DMS79 (cell line): ENCODE measurements at places on chromosomes 4 and X.

GRCh38 chr4:64000241-64000640, 409.0 kb downstream of the TECRL start:
- no peak for DNase-seq

DNA sequence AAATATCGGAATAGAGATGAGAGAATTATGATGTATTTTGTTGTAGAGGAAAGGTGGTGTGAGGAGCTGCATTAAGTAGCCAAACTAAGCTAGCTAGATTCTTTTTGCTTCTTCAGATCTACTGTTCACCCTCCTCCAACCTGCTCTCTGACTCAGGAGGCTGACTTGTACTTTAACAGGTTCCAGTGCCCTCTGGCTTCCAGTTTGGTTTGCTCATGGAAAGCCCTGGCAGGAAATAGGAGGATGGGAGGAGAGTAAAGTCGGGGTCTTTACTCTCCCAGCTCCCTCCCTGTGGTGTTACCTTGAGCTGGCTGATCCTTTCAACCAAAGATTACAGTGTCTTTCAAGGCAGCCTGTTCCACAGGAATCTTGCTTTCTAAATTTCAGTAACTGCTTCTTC, 277.0 kb upstream of the EDA2R start:
- DNase-seq: no peak

- no peak for DNase-seq
These were observed 218.6 kb upstream of the KCNIP4 start for GRCh38 chr4:22167201-22167600.

DNA sequence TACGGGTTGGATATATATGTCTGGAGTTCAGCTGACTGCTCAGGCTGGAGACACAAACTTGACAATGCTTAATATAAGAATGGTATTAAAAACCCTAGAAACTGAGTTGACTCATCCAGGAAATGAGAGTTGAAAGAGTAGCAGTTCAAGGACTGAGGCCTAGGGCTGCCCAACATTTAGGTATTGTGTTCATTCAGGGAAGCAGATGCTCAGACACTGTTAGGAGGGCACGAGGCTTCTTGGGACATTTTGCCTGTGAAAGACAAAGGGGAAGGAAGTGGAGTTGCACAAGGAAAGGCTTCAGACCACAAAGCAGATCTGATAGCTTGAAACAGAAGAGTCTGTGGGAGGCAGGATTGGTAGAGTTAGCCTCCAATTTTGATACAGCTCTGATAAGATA, 52.0 kb upstream of the HS3ST1 start:
- DNase-seq: no peak

DNA sequence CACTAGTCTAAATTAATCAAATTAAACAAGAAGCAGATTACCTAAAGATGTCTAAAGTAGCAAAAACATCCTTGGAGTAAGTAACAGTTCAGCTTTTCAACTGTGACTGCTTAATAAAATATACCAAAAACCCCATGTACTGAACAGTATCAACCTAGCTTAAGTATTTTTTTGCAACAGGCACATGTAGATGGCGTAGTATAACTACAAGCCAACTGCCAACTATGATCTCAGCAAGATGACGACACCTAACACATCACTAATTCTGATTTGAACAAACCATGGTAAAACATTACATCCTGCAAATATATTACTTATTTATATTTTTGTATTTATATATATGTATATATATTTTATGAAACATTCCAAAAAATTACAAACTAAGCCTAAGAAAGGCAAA, 24.5 kb downstream of the DHX15 start:
- no peak for DNase-seq
